Central memory CD8-positive, alpha-beta T cell (primary cell): ENCODE measurements at places on chromosomes 5 and 9.

DNA sequence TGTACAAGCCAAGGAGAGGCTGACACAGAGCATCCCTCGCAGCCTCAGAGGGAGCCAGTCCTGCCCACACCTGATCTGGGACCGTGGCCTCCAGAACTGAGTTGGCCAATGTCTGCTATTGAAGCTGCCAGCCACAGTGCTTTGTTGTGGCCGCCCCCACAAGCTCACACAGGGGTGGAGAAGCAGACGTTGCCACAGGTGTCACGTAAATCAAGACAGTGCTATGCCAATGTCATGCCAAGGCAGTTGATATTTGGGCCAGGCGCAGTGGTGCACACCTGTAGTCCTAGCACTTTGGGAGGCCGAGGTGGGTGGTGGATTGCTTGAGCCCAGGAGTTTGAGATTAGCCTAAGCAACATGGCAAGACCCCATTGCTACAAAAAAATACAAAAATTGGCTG lies 17.3 kb upstream of the TERT start:
- peak overlapping the region; percentile 57 for H3K27ac ChIP-seq
- peak overlapping the region; percentile 74 for H3K4me3 ChIP-seq
- peaks cover 63% of the 10 kb centered on the region for H3K4me1 ChIP-seq

DNA sequence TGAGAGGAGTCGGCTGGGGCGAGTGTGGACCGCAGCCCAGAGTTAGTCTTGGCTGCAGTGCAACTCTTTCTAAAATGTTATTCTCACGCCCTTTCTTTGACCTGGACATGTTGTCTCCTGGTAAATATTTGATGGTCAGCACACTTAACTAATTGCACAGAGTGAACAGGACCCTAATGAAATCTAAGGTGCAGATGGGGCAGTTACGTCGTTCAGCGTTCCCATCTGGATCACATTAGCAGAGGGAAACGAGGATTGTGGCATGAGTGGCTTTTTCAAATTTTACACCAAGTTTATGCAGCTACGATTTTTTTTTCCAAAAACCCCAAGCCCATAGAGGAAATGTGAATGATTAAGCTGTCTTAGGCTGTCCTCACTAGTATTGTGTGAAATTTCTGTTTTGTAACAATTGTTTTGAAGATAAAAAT lies 483 bp downstream of the C9orf85 start:
- H3K27ac ChIP-seq = peak overlapping the region; percentile 94
- peaks cover 66% of the 10 kb centered on the region for H3K4me1 ChIP-seq
- peak overlapping the region; percentile 99 for H3K4me3 ChIP-seq
- H3K27me3 ChIP-seq = no peaks in the 10 kb centered on the region
- peaks cover 18% of the 10 kb centered on the region for H3K36me3 ChIP-seq

- peak overlapping the region; percentile 53 for H3K27ac ChIP-seq
- DNase-seq = no peak
- no peak overlapping the region for H3K4me3 ChIP-seq
- H3K4me1 ChIP-seq = peaks cover 6% of the 10 kb centered on the region
Observed at GRCh38 chr5:173152547-173152946, 8.2 kb downstream of the BNIP1 start.

GRCh38 chr5:152511120-152511519 lies 106.0 kb upstream of the NMUR2 start:
- DNase-seq = no peak
- H3K27me3 ChIP-seq = peaks cover 18% of the 10 kb centered on the region
- no peaks in the 10 kb centered on the region for H3K4me1 ChIP-seq
- no peak overlapping the region for H3K4me3 ChIP-seq
- no peaks in the 10 kb centered on the region for H3K36me3 ChIP-seq

DNA sequence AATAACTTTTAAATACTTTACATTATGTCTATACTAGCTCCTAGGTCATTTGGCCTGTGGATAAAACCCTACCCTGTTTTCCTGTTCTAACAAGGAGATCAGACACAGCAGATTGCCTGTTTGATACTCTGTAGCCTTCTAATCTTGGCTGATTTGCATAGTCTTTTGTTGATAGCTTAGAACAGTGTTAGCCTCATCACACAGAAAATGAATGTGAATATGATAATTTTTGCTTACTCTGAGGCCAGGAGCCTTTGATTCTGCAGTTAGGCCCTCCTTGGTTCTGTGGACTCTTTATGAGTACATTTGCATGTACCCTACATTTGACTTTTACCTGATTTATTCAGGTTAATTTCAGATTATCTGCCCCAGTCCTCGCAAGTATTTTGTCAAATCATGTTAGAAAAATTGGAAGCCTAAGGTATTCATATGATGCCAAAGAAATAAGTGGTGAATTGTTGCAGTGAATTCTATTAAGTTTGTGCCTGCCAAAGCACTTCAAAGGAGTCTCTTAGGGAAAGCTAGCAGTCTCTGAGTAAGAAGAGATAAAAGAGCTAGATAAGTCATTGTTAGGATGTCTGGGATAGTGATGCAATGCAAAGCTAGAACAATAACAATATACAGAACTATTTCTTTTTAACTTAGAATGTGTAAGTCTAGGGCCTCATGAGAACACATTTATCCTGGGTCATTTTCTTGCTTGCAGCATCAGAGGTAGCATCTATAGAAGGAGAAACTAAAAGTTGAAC lies 56.4 kb downstream of the SCAMP1 start:
- H3K36me3 ChIP-seq = peaks cover 35% of the 10 kb centered on the region
- no peak overlapping the region for H3K27ac ChIP-seq
- H3K4me3 ChIP-seq = no peak overlapping the region
- peaks cover 21% of the 10 kb centered on the region for H3K4me1 ChIP-seq
- no peaks in the 10 kb centered on the region for H3K27me3 ChIP-seq
- DNase-seq = no peak

DNA sequence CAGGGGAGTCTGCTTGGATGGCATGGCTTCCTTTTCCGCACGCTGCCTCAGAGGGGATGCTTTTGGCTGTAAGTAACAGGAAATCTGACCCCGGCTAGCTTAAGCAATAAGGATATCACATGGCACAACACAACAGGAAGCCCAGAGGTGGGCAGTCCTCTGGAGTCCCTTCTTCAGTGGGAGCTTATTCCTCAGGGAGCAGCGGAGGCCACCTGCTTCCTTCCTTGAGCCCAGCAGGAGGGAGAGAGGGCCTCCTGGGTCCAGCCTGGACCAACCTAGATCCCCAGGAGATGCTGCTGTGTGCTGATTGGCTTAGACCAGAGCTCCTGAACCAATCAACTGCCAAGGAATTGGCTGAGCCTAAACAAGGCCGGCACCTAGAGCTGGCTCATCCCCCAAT lies 66.3 kb downstream of the C9orf50 start:
- no peak for DNase-seq
- no peak overlapping the region for H3K4me3 ChIP-seq

DNA sequence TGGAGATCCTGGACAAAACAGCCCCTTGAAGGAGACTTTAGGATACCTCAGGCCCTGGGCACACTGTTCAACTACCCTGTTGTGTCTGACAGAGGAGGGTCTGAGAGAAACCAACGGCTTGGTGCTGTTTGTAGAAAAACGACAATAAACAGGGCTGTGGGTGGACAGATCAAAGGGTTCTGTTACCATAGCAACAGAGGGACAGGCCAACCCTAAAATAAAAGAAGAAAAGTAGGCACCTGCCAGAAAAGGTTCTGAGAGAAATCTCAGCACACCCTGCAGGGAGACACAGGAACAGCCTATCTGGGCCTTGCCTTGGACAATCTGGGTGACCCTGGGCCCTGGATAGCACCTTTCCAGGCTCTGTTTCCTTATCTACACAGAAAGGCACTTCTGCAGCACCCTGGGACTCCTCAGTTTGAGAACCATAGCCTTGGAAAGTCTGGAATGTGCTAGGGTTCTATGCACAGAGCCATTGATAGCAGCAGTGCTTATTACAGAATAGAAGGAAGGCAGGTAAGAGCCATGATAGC lies 104.8 kb upstream of the TBC1D2 start:
- H3K4me3 ChIP-seq = no peak overlapping the region
- H3K27ac ChIP-seq = no peak overlapping the region
- no peak for DNase-seq
- no peaks in the 10 kb centered on the region for H3K36me3 ChIP-seq
